NCI-H446 (cell line): ENCODE measurements at places on chromosomes 12 and 14.
A peak's percentile ranks its signal among the peaks of the same experiment; 100 is the strongest.

DNA sequence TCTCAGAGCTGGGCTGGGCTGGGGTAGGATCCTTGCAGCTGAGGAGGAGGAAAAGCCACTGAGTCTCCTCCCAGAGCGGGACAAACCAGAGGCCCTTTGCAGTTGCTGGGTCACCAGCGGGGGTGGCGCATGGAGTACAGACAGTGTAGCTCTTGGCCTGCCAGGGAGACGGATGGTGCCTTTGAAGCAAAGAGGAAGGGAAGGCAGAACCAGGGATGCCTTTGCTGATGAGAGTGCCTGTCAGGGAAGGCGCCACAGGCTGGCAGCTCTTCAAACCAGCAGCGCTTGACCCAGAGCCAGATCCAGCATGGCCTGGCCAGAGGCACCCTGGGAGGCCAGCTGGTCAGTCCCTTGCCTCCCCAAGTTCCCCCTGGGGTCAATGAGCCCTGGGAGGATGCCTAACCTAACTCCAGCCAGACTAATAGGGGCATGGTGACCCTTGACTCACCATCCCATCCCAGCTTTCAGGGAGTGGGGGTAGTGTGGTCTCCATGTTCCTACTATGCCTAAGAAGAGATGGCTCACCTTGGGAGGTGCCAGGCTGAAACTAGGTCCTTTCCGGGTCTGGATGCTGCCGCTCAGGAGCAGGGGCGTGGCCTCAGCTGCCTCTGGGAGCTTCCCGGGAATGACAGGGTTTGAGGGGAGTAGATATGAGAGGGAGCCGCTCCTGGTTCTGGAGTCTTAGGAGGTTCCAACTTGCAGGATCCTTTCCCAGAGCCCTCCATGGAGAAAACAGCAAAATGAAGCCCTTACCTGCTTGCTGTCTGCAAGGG is 19.8 kb downstream of the VASH1 start:
- no peak for DNase-seq

- DNase-seq: no peak
Measured at GRCh38 chr14:104207142-104208014, 69.0 kb downstream of the KIF26A start.

DNA sequence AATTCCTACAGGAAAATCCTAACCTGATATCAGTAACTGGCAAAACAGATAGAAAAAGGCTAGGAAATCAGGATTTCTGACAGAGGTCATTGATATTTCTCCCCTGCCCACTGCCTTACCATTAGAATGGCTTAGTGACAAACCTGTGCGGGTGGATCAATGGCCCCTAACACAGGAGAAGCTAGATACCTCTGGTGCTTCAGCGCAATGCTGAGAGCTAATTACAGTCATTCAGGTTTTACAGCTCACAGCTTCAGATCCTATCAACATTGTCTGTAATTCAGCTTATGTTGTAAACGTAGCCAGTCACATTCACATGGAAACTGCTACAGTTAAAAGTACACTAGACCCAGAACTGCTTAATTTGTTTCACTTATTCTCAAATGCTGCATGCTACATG is 17.4 kb upstream of the SLC10A1 start:
- DNase-seq: no peak

DNA sequence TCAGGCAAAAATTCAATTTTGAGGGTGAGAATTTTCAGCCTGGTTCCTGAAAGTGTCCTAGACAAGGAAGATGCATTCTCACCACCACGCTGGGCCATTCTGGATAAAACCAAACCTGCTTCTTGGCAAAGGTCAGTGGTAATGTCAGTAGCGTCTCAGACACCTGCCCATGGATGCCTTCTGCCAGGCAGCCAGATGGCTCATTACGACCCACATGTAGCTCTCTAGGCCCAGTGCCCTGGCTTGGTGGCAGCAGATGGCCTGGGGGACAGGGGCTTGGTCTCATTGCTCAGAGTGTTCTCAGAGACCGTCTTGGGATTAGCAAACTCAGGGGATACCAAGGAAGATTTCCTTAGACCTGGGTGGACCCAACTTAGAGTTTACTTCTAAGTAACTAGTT is 105.1 kb downstream of the ARF6 start:
- DNase-seq: peak; percentile 49

- DNase-seq: peak; percentile 87
Measured at GRCh38 chr12:80217011-80217535, 117.7 kb downstream of the OTOGL start.

GRCh38 chr12:122610207-122610606 is 83.2 kb downstream of the KNTC1 start:
- no peak for DNase-seq

- DNase-seq: no peak
Measured at GRCh38 chr14:65206448-65207096, 104.3 kb upstream of the MAX start.

DNA sequence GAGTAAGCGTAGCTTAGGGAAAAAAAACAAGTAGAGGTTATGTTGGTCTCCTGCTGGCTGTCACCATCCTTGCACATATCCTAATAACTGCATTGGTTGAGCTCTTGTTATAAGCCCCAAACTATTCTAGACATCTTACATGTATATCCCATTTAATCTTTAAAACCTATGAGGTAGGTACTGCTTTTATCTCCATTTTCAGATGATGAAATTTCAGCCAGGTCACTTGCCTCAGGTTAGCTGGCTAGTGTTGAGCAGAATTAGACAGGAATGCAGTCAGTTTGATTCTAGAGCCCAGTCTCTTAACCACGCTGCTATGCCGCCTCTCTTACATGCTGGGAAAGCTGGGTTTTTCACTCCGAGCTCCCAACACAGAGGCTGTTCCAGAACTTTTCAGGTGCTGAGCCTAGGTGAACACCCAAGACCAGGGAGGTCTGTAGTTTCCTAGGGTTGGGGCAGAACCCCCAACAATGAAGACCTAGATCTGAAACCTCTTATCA is 269.9 kb upstream of the RGS6 start:
- no peak for DNase-seq

- DNase-seq: no peak
Measured at GRCh38 chr14:73188501-73188911, 48.8 kb upstream of the PAPLN start.

GRCh38 chr14:60736494-60736893 is 1.9 kb downstream of the MNAT1 start:
- no peak for DNase-seq

GRCh38 chr14:42490536-42490935 is 883.9 kb downstream of the LRFN5 start:
- no peak for DNase-seq

DNA sequence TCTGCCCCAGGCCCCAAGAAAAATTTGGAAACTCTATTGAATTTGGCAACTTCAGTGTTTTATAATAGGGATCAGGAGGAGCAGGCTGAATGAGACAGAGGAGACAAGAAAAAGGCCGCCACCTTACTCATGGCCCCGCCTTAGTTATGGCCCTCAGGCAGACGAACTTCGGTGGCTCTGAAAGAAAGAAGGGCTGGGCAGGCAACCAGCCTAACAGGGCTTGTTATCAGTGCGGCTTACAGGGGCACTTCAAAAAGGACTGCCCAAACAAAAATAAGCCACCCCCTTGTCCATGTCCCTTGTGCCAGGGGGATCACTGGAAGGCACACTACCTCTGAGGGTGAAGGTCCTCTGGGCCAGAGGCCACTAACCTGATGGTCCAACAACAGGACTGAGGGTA is 146.3 kb upstream of the ATF7IP start:
- DNase-seq: no peak

GRCh38 chr12:112305951-112306350 is 76.3 kb downstream of the HECTD4 start:
- DNase-seq: no peak

GRCh38 chr12:115230606-115231005 is 546.6 kb upstream of the TBX3 start:
- DNase-seq: no peak

GRCh38 chr12:104519190-104520019 is 62.7 kb downstream of the CHST11 start:
- DNase-seq: peak; percentile 40

DNA sequence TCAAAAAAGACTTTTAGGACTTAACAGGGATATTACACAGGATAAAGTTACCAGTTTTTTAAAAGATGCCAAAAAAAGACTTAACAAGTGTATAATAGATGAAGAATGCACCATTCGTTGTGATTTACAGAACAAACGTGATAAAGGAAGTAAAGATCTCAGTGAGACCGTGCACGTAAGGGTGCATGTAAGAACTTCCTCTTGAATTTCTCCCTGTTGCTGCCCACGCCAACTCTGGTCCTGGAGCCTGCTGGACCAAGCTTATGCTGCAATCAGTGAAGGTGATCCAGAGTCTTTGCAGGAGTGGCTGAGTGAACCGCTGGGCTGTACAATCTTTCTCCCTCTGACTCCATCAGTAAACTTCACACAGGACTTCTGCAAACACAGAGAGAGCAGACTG is 593.7 kb downstream of the TMEM121 start:
- no peak for DNase-seq

DNA sequence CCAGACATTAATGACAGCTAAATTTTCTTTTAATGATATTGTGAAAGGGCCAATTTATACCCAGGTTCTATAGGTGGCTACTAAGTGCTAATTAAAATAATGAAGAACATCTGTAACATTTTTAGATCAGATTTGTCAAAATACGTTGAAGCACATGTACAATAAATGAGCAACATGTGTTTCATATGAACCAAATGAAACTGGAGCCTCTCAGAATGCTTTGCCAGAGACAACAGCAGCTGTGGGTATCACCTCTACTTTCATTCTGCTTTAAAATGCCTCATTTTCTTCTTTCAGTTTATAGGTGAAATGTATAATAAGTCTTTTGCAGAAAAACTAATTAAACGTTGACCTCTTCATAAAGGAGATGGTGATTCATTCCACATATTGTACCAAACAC is 26.1 kb upstream of the MYF6 start:
- DNase-seq: no peak

DNA sequence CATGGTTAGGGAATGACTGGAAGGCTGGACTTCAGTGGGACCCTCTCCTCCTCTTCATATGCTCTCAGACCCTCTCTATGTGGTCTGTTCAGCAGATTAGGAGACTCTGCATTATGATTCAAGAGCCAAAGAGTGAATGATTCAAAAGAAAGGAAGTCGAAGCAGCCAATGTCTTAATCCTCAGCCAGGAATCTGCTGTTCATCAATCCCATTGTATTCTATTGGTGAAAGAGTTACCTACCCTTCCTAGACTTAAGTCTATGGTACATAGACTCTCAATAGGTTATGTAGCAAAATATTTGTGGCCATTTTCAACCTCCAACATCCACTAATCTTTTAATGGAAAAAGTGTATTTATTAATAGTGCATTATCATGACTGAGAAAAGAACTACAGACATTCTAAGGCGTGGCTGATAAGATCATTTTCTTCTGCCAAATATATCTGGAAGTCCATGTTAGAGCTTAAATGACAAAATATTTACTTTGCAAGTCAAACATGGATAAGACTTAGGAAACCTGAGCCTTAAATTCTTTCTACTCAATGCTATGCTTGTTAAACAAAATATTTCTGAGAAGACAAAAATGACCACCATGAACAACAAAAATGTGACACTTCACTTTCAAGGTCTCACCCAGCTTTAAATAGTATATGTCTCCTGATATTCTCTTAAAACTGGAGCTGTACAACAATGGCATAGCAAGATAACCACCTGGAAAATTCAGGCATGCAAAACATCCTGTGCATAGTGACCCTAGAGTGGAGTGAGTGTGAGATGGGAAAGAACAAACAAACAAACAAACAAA is 1100.6 kb downstream of the GALC start:
- DNase-seq: no peak

- no peak for DNase-seq
Measured at GRCh38 chr12:87344699-87345098, 684.5 kb downstream of the C12orf50 start.

DNA sequence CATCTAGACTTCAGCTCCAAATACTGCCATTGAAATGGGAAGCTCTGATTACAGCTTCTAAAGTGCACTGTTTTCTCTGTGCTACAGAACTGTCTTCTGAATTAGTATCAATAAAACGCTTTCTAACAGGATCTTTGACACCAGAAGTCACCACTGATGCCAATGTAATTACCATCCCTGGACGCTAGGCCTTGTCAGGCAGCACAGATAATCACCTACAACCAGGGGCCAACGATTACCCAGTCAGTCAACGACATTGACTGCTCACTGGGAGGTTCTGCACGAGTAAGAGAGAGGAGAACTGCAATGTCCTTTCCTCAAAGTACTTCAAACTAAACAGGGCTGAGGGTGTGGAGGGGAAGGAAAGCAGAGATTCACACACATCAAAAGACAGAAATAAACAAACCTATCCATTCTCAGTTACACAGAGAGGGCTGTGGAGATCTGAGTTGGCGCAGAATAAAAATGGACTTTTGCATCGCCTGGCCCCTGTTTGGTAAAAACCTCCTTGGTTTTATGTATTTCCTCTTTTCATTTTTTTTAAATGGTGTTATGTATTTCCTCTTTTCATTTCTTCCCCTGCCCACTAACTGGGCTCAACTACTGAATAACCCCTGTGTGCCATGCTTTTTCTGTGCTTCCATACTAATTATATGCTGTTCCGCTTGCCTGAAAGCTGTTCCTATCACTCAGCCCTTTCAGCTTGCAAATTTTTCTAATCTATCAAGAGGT is 492.2 kb downstream of the APAF1 start:
- no peak for DNase-seq

GRCh38 chr12:71942259-71942658 is 3.6 kb downstream of the TPH2 start:
- no peak for DNase-seq

- no peak for DNase-seq
Measured at GRCh38 chr12:72828662-72829324, 556.6 kb downstream of the TRHDE start.

GRCh38 chr14:91413547-91414474 is 3.8 kb downstream of the CCDC88C start:
- DNase-seq: no peak

DNA sequence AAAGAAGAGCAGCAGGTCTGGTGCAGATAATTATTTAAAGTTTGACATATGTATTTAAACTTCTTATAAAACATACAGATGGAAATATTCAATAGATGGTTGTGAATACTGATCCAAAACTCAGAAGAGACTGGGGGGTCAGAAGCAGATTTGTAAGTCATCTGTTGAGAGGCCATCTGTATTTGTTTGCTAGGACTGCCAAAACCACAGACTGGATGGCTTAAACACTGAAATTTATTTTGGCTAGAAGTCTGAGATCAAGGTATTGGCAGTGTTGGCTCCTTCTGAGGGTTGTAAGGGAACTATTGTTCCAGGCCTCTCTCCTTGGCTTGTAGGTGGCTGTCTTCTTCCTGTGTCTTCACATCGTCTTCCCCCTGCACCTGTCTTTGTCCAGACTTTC is 153.9 kb downstream of the LRRK2 start:
- DNase-seq: peak; percentile 32

- peak; percentile 78 for DNase-seq
Measured at GRCh38 chr14:91418387-91419043, 895 bp upstream of the CCDC88C start.

DNA sequence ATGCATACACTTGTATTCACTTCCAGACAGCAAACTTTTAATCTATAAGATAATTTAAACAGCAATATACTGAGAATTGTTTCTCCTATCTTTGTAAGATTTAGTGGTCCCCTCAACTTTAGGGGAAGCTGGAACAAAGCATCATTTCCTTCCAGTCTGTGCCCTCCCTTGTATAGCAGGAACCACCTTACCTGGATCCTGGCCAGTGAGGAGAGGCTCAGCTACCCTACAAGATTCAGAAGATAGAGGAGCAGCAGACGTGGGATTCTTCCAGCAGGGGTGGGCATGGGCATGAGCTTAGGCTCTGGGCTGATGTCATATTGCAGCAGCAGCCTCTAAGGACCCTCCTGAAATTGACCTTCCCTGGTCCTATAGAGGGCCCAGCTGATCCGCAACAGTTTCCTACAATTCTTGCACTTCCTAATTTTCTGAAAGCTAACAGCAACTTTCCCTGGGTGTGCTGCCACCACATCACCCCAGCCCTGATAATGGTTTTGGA is 21.3 kb downstream of the MOK start:
- DNase-seq: no peak

GRCh38 chr14:42299692-42300091 is 693.0 kb downstream of the LRFN5 start:
- DNase-seq: peak; percentile 7
